ENCODE measurements at places on chromosomes 6 and 20.
A peak's percentile ranks its signal among the peaks of the same experiment; 100 is the strongest.

- DNase-seq: no peak
These were observed 18.9 kb downstream of the SCGN start for GRCh38 chr6:25670793-25671513.

- no peak for DNase-seq
These were observed 379.5 kb upstream of the SULF2 start for GRCh38 chr20:48164566-48165400.

GRCh38 chr20:64109831-64110391 lies 2.5 kb upstream of the NPBWR2 start:
- DNase-seq: no peak

DNA sequence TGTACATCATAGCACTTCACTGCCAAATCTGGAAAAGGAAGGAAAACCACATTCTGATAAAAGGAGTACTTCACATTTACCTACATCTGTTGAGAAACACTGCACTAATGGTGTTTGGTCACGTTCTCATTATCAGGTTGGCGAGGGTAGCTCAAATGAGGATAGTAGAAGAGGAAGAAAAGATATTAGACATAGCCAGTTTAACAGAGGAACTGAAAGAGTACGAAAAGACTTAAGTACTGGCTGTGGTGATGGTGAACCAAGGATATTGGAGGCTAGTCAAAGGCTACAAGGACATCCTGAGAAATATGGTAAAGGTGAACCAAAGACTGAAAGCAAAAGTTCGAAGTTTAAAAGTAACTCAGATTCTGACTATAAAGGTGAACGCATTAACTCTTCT lies 32.0 kb upstream of the GJA10 start:
- DNase-seq: no peak

- no peak for DNase-seq
These were observed 233.8 kb downstream of the BCKDHB start for GRCh38 chr6:80340280-80340679.

DNA sequence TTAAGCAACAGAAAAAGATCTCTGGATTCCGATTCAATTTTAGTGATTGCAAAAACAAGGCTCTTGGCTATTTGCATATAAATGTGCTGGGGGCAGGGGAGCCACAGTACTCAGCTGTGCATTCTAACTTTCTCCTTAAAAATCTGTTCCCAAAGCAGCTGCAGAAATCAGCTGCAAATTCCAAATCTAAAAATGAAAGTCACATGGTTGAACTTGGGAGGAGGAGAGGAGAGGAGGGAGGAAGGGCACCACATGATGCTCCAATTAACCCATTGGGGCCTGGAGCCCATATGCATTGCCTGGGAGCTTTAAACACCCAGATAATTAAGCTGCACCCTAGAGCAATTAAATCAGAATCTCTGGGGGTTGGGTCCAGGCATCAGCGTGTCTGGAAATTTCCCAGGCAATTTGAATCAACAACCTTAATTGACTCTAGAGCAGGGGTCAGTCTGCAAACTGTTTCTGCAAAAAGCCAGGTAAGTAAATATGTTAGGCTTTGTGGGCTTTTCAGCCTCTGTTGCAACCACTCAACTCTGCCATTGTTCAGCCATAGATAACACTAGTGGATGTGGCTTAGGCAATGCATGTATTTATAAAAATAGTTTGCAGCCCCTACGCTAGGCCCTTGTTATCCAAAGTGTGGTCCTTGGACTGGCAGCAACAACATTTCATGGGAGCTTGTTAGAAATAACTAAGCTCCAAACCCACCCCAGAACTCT lies 508.1 kb downstream of the KIF16B start:
- no peak for DNase-seq

- DNase-seq: peak; percentile 53
These were observed 55.9 kb downstream of the ANKEF1 start for GRCh38 chr20:10090588-10091166.

- DNase-seq: no peak
These were observed 5.4 kb upstream of the DUSP22 start for GRCh38 chr6:286681-287488.

DNA sequence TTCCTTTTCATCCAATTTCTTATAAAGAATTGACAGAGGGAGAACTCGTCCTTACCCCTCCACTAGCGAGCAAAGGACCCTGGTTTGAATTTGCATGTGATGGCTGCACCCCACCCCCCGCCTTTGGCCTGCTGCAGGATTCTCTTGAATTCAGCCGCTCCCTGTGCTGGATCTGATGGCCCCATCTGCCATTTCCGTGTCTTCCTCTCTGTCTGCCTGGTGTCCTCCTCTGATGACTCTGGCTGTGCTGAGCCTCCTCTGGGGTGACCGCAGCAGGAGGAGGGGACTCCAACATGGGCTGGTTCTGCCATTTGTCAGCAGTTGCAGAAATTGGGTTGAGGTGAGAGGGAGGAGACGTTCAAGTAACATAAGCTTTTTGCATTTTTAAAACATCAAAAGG lies 188.8 kb downstream of the DLL1 start:
- no peak for DNase-seq

DNA sequence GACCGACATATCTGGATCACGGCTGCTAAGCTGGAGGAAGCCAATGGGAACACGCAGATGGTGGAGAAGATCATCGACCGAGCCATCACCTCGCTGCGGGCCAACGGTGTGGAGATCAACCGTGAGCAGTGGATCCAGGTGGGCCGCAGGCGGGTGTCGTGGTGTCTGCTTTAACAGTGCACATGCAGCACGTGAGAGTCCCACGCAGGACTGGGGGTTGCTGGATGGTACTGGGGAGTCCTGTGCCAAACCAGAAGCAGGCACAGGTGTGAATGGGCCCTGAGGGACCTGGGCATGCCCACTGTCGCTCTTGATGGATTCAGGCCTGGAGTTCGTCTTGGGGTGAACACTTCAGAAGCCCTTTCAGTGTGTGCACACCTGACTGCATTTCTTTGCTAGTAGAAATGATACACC lies 24.6 kb upstream of the C20orf204 start:
- no peak for DNase-seq

DNA sequence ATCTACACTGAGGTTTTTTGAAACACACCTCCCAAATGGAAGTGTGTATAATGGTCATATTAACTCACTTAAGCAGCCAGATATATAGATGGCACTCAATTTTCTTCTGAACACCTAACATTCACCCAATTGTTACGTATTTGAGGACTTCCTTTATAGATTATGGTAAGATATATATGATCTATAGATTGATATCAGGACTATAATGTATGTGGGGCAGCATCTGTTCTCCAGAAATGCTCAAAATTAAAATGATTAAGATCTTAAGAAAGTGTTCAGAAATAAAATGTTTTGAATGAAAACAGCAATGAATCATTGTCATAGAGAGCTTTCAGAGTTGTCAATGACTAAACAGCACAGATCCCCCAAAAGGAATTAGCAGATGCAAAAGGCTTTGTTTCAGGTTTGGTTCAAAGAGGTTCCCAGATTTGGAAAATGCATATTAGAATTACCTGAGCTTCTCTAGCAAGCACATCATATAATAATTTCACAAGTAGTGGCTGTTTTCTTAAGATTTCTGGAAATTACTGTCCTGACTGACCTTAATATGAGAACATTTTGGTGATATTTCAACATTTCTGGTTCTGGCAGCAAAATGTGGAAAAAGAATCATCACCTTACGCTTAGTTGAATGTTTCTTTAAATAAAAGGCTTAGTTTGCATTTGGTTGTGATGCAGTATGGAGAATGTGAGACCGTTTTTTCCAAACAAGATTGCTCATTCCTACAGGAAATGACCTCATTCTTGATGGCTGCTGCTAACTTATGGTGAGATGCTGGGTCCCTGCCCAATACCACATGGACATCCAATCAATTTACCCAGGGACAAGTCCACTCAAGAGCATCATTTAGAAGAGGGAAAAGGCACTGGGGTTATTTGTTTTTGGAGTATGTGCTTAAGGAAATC lies 31.5 kb downstream of the TRAF3IP2 start:
- DNase-seq: peak; percentile 98

DNA sequence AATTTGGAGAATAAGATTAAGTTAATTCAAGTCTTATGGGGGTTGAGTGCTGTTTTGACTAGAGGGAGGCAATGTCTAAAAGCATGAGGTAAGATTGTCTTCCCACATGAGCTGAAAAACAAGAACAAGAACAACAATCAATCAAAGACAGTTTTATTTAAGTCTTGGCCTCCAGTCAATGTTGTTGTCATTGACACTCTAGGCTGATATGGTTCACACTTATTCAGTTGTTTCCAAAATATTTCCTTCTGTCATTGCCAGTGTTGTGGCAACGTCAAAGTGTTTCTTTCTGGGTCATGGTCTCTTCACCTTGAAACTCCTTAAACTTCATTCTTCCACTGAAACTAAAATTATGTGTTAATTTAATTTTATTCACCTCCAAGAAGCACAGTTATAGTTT lies 72.4 kb downstream of the GRIK2 start:
- no peak for DNase-seq

GRCh38 chr20:64053841-64054661 lies 4.6 kb upstream of the SOX18 start:
- DNase-seq: no peak

DNA sequence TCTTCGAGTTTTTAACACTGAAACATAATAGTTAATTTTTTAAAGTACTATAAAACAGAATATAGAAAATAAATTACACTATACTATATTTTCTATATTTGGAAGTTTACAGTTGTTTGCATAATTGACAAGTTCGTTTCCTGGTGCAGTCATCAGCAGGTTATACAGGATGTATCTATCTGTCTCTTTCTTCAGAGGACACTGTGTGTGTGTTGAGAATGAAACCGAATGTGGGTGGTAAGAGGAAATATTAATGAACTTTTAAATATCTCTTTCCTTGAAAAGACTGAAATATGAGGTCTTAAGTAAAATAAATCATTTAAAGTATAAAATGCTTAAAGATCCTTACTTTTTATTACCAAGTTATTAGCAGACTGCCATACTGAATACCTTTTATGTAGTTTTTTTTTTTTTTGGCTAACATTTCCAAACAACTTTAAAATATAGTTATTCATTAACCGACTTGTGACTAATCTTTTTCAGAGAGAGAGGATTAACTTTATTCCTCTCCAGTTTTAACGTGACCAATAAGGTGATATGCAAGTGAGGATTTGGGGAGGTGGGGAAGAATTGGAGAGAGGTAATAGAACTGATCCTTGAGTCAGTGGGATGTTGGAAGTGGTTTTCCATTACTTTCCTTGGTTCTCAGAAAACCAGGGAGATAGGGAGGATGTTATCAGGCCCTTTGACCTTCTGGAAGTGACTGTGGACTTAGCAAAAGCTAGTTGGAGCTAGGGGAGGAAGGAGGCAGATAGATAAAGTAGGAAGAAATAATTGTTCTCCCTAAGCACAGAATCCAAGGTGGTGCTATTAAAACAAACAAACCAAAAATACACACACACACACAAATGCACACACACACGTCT lies 380.0 kb upstream of the FLRT3 start:
- no peak for DNase-seq

DNA sequence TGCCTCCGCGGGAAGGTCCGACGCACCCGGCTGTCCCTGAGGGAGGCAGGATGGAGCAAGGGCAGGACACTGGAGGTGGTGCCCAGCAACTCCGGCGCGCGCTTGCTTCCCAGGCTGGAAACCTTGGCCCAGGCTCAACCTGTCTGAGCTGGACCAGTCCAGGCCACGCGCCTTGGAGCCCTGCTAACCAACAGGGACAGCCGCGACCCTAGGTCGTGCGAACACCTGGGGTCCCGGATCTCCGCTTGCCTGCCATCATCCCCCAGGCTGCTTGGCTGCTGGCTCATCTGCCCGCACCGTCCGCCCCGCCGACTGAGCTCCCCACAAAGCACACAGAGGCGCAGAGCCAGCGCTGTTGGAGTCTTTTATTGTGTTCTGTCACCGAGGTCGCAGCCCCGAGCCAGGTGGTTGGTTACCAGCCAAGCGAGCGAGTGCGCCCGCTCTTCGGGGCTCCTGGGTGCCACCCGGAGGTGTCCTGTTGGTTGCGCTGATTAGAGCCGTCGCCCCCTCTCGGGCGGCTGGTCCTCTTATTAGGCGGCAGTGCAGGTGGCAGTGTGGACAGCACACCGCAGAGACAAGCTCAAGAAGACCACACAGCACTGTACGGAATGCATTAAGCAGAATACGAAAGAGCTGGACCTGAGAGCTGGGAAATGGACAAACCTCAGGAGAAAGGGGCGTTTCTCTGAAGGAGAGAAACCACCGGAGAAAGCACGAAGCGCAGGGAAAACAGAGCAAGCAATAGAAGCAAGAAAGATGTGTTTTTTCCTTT lies 3.8 kb downstream of the COL12A1 start:
- peak; percentile 30 for DNase-seq

DNA sequence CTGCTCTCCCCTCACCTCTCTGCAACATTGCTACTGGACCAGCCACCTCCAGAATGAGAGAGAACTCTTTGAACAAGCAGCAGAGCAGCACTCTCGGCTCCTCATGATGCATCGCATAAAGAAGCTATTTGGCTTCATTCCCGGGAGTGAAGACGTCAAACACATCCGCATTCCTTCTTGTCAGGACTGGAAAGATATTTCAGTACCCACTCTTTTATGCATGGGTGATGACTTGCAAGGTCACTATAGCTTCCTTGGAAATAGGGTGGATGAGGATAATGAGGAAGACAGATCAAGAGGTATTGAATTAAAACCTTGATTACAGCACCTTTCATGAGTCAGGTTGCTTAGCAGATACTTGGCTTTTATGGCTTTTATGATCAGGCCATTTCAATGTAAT lies 4.3 kb downstream of the CALHM4 start:
- peak; percentile 98 for DNase-seq

DNA sequence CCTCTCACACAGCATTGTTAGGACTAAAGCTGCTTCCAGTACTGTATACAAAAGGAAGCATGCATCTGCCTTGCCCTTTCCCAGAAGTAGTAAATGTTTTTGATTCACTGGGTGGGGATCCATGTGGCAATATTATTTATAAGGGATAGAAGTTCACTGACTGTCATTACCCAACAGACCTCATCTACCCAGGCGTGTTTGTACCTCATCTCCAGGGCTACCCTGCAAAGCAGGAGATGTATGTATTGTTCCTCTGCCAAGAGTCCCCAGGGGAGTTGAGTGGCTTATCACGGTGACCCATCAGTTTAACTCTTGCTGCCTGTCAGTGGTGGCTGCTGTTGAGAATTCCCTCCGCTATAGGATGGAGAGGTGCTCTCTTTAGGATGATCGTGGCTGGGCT lies 42.5 kb downstream of the SLC24A3 start:
- DNase-seq: no peak

- no peak for DNase-seq
These were observed 7.9 kb upstream of the TREM1 start for GRCh38 chr6:41294214-41294872.

DNA sequence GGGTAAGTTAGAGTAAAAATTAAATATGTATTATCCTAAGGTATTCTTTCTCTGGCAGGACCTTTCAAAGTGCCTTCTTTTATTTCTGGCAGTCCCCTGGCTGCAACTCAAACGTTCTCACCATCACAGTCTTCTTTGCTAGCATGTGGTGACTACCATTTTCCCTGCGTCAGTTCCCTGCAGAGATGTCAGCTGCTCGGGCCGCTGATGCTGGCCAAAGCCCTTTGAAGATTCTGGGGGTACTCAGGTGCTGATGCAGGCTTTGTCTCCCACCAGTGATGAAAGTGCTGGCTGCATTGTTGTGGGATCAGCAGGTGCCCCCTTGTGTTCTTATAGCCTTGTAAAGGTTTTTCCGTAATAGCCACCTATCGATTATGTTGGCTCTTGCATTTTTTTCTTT lies 140.1 kb downstream of the BTBD3 start:
- no peak for DNase-seq

- DNase-seq: no peak
These were observed 152.3 kb downstream of the CARMIL1 start for GRCh38 chr6:25431306-25431974.

GRCh38 chr6:100575921-100576320 lies 111.2 kb upstream of the SIM1 start:
- no peak for DNase-seq

GRCh38 chr6:35280903-35281302 lies 16.7 kb upstream of the DEF6 start:
- peak; percentile 48 for DNase-seq

GRCh38 chr6:135474362-135474761 lies 23.2 kb downstream of the AHI1 start:
- no peak for DNase-seq
